Activated CD8-positive, alpha-beta memory T cell treated with anti-CD3 and anti-CD28 coated beads, Interleukin-2, amount 10 ng/mL, durations not matched to agents 7 days and 5 days (primary cell): ENCODE measurements at places on chromosomes 3 and 15. TPM values are rescaled to one million over a fixed set of nuclear protein-coding genes. Genes with fewer than 3 reads are reported as not detected.
A peak's percentile ranks its signal among the peaks of the same experiment; 100 is the strongest.

DNA sequence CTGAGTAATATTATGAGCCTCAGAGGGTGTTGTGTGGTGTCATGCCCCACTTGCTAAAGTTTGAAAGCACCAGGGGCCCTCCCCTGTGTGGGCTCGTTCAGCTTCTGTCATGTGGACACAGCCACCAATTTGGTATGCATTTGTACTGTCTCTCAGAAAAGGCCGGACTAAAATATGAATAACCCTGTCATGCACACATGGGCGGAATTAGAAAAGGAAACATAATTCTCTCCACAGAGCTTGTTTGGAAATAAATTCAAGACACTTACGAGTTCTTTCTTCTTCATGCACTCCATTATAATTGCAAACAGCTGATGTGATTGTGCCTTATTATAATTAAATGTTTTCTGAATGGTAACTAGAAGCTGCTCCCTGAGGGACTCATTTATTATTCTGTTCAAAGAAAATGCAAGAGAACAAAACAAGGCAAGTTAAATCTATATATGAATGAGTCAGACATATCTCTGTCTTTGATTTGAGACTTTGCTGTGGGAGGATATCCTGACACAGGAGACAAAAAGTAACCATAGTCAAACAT lies 39.1 kb downstream of the TRPM1 start:
- no peak overlapping the region for H3K4me3 ChIP-seq
- peaks cover 27% of the 10 kb centered on the region for H3K27me3 ChIP-seq
- no peaks in the 10 kb centered on the region for H3K36me3 ChIP-seq
- DNase-seq = no peak

- H3K27me3 ChIP-seq = peaks cover 42% of the 10 kb centered on the region
- no peak overlapping the region for H3K27ac ChIP-seq
- DNase-seq = no peak
- H3K4me1 ChIP-seq = peaks cover 12% of the 10 kb centered on the region
Measured at GRCh38 chr15:68834346-68834745, 13.7 kb upstream of the ANP32A start.

DNA sequence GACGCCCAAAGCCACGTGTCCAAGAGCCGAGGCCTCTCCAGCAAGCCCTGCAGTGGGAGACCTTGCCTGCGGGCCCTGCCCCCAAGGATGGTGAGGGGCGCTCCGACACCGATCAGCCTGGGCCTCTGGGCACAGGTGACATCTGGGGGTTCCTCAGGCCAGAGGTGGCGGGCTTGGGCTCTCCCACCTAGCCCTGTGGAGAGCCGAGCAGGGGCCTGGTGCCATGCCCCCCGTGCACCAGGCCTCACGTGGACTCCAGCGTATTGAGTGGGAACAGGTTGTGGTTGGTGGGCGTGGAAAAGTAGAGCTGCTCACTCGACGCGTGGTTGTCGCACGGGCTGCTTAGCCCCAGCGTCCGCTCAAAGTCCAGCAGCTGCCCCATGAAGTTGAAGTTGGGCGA lies 5.8 kb downstream of the DUSP7 start:
- H3K4me3 ChIP-seq = no peak overlapping the region
- no peak overlapping the region for H3K27ac ChIP-seq
- no peaks in the 10 kb centered on the region for H3K27me3 ChIP-seq
- H3K4me1 ChIP-seq = peaks cover 36% of the 10 kb centered on the region

GRCh38 chr3:139538733-139539132 lies 809 bp downstream of the RBP1 start:
- no peaks in the 10 kb centered on the region for H3K36me3 ChIP-seq
- H3K4me1 ChIP-seq = peaks cover 22% of the 10 kb centered on the region

- no peaks in the 10 kb centered on the region for H3K4me1 ChIP-seq
- H3K27ac ChIP-seq = no peak overlapping the region
- H3K4me3 ChIP-seq = no peak overlapping the region
- no peak for DNase-seq
Measured at GRCh38 chr15:38991701-38992100, 427.1 kb upstream of the RASGRP1 start.

- H3K27ac ChIP-seq = no peak overlapping the region
- no peaks in the 10 kb centered on the region for H3K36me3 ChIP-seq
- peaks cover 8% of the 10 kb centered on the region for H3K27me3 ChIP-seq
Measured at GRCh38 chr3:12196684-12197083, 38.0 kb upstream of the TIMP4 start.

DNA sequence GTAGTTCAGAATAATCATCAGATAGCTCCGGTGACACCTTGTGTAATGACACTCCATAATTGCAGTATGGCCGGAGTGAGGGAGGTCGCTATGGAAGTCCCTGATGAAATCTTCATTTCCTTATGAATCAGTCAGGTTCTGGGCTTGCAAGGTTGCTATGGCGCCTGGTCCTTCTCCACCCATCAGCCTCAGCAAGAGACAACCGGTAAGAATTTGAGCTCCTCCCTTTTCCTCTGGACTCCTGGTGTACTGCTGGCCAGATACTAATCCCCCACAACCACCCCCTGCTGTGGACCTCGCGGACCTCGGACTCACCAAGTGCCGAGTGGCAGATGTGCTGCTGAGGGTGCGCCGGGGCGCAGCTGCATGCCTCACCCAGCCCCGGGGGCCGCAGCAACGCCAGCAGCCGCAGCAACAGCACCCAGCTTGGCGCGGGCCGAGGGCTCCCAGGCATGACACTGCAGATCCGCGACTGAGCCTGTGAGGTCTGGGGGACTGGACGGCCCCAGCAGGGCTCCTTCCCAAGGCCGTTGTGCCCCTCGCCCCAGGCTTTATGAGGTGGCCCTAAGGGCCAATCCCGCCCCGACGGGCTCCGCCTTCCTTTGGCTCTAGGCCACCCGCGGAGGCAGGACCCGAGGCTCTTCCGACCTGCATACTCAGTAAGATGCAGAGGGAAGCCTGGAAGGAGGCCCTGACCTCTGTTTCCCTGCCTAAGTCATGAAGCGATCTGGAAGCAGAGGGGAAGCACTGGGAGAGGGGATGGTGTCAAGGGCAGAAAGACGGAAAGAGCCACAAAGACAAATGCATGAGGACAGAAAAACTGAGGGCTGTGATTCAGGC lies at the start of gene TIMP4:
TSS of gene TIMP4 (minus strand) at position 526 of the 840 bp plus-strand sequence. CDS start at position 454, 72 bp downstream.
- DNase-seq = no peak
- H3K27me3 ChIP-seq = peaks cover 32% of the 10 kb centered on the region
- no peaks in the 10 kb centered on the region for H3K36me3 ChIP-seq
- no peak within 1 kb of the TSS for H3K27ac ChIP-seq

GRCh38 chr3:148600902-148601765 lies 96.6 kb upstream of the AGTR1 start:
- no peak overlapping the region for H3K4me3 ChIP-seq
- no peaks in the 10 kb centered on the region for H3K27me3 ChIP-seq
- H3K36me3 ChIP-seq = no peaks in the 10 kb centered on the region
- no peaks in the 10 kb centered on the region for H3K4me1 ChIP-seq
- H3K27ac ChIP-seq = no peak overlapping the region

GRCh38 chr3:168186293-168186983 lies 90.7 kb upstream of the GOLIM4 start:
- H3K4me3 ChIP-seq = no peak overlapping the region
- H3K4me1 ChIP-seq = no peaks in the 10 kb centered on the region
- H3K36me3 ChIP-seq = no peaks in the 10 kb centered on the region
- DNase-seq = no peak

- no peaks in the 10 kb centered on the region for H3K27me3 ChIP-seq
- H3K27ac ChIP-seq = no peak overlapping the region
- no peaks in the 10 kb centered on the region for H3K36me3 ChIP-seq
- DNase-seq = no peak
Measured at GRCh38 chr3:43364926-43365325, 78.6 kb downstream of the SNRK start.

- no peak for DNase-seq
- H3K4me3 ChIP-seq = no peak overlapping the region
- H3K36me3 ChIP-seq = no peaks in the 10 kb centered on the region
- no peak overlapping the region for H3K27ac ChIP-seq
- H3K27me3 ChIP-seq = no peaks in the 10 kb centered on the region
Measured at GRCh38 chr3:147538034-147538433, 128.9 kb downstream of the ZIC1 start.

- no peak overlapping the region for H3K4me3 ChIP-seq
- H3K36me3 ChIP-seq = peaks cover 2% of the 10 kb centered on the region
- no peak for DNase-seq
- H3K27ac ChIP-seq = no peak overlapping the region
- H3K4me1 ChIP-seq = peaks cover 9% of the 10 kb centered on the region
Measured at GRCh38 chr3:101999177-101999779, 150.0 kb downstream of the NFKBIZ start.

DNA sequence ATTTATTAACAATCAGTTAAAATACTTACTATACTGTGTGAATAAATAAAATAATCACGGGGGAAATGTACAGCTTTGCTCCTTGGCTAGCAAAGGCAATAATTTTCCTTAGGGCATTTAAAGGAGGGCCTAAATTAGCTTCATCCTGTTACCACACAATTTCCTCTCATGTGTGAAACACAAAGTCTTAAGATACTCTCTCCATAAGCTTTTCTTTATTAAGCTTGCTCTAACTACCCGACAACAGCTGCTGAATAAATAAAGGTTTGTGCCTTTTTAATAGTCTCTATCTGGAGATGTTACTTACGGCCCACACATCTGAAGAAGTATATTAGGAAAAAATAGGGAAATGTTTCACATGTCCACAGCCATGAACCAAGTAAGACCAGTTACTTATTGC lies 29.7 kb downstream of the ZNF106 start:
- peaks cover 10% of the 10 kb centered on the region for H3K36me3 ChIP-seq
- no peaks in the 10 kb centered on the region for H3K4me1 ChIP-seq
- no peak for DNase-seq
- no peak overlapping the region for H3K27ac ChIP-seq
- H3K4me3 ChIP-seq = no peak overlapping the region

- H3K27ac ChIP-seq = no peak overlapping the region
- DNase-seq = no peak
- peaks cover 3% of the 10 kb centered on the region for H3K4me1 ChIP-seq
- H3K27me3 ChIP-seq = no peaks in the 10 kb centered on the region
- peaks cover 5% of the 10 kb centered on the region for H3K36me3 ChIP-seq
Measured at GRCh38 chr3:100277255-100277800, 16.5 kb downstream of the TBC1D23 start.

DNA sequence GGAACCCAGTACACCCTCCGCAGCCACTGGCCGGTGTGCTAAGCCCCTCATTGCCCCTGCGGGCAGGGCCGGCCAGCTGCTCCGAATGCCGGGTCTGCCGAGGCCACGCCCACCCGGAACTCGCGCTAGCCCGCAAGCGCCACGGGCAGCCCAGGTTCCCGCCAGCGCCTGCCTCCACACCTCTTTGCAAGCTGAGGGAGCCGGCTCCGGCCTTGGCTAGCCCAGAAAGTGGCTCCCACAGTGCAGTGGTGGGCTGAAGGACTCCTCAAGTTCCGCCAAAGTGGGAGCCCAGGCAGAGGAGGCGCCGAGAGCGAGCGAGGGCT lies 81.4 kb upstream of the BCHE start:
- no peak overlapping the region for H3K4me3 ChIP-seq
- no peak for DNase-seq
- H3K4me1 ChIP-seq = no peaks in the 10 kb centered on the region
- H3K36me3 ChIP-seq = no peaks in the 10 kb centered on the region

- no peaks in the 10 kb centered on the region for H3K36me3 ChIP-seq
- DNase-seq = no peak
- H3K27me3 ChIP-seq = peaks cover 43% of the 10 kb centered on the region
Measured at GRCh38 chr3:51869304-51869703, 6.1 kb downstream of the IQCF5 start.

DNA sequence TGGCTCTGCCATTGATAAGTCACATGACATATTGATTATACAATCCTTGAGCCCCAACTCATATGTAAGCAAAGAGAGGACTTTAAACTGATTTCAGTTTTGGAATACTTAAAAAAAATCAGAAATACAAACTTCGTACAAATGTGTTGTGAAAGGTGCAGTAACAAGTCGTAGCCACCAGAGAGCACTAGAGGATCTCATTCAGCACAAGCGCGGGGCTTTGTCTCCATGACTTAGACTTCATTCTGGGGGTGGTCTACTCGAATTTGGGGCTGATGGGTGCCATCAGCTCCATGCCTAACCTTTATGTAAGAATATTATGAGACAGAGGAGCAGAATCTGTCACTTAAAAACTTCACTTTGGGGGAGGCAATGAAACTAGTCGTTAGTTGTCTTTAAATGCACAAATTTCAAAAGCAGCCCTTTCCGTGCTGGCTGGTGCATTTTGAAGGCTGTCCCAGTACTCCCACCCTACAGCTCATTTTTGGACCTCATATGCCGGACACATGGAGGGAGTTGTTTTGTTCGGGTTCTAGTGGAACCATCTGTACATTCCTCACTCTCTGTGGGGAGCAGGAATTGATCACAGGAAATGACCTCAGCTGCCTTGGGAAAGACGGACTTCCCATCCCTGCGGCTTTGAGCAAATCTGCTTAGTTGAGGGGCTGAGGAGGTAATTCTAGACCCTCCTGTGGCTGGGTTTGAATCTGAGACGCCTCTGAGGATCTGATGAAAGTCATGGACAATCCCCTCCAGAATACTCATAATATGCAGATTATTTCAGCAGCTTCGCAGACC lies 27.5 kb upstream of the MASP1 start:
- no peaks in the 10 kb centered on the region for H3K36me3 ChIP-seq
- DNase-seq = peak; percentile 59
- H3K27ac ChIP-seq = no peak overlapping the region
- H3K27me3 ChIP-seq = peaks cover 39% of the 10 kb centered on the region
- no peak overlapping the region for H3K4me3 ChIP-seq

- peaks cover 20% of the 10 kb centered on the region for H3K4me1 ChIP-seq
- no peak overlapping the region for H3K4me3 ChIP-seq
- peak; percentile 15 for DNase-seq
- H3K27me3 ChIP-seq = peaks cover 60% of the 10 kb centered on the region
- H3K36me3 ChIP-seq = no peaks in the 10 kb centered on the region
Measured at GRCh38 chr3:127489357-127489756, 101.2 kb downstream of the TPRA1 start.

DNA sequence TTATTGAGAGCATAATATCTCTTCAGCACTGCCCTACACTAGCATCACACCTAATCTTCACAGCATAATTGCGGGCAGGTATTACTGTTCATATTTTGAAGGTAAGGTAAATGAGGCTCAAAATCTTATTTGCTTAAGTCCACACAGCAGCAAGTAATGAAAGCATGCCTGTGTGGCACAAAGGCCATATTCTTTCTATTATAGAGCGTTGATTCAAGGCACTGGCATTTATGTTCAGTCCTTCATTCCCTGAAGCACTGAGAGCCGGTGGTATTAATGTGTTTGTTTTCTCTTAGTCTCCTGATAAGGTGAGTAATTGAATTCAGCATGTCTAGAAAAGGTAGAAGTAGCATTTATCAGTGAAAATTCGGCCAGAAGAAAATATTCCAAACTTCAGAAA lies 231.2 kb downstream of the BBX start:
- H3K27me3 ChIP-seq = no peaks in the 10 kb centered on the region
- peaks cover 3% of the 10 kb centered on the region for H3K36me3 ChIP-seq
- H3K4me1 ChIP-seq = no peaks in the 10 kb centered on the region
- H3K4me3 ChIP-seq = no peak overlapping the region
- DNase-seq = no peak

The ESYT3 gene
- total RNA-seq = 0.26 TPM

The CXCR6 gene
- 109 TPM for total RNA-seq

The ADAMTS9 gene
- total RNA-seq = not detected

The FANCD2OS gene
- total RNA-seq = not detected

The SLC2A2 gene
- not detected for total RNA-seq

The ZNF620 gene
- 5.7 TPM for total RNA-seq

The MYZAP gene
- not detected for total RNA-seq

The PTPRG gene
- total RNA-seq = not detected

The TMEM87A gene
- 30.7 TPM for total RNA-seq

The LEKR1 gene
- 1.1 TPM for total RNA-seq

The BFSP2 gene
- 2.1 TPM for total RNA-seq

The TERC gene
- total RNA-seq = 17.4 TPM

The RTP3 gene
- not detected for total RNA-seq

The MBD4 gene
- 51.9 TPM for total RNA-seq

The CNTN4 gene
- not detected for total RNA-seq

The ARPP21 gene
- not detected for total RNA-seq
